ENCODE measurements at places on chromosomes 7 and 10. TPM values are rescaled to one million over a fixed set of nuclear protein-coding genes. Genes with fewer than 3 reads are reported as not detected.

DNA sequence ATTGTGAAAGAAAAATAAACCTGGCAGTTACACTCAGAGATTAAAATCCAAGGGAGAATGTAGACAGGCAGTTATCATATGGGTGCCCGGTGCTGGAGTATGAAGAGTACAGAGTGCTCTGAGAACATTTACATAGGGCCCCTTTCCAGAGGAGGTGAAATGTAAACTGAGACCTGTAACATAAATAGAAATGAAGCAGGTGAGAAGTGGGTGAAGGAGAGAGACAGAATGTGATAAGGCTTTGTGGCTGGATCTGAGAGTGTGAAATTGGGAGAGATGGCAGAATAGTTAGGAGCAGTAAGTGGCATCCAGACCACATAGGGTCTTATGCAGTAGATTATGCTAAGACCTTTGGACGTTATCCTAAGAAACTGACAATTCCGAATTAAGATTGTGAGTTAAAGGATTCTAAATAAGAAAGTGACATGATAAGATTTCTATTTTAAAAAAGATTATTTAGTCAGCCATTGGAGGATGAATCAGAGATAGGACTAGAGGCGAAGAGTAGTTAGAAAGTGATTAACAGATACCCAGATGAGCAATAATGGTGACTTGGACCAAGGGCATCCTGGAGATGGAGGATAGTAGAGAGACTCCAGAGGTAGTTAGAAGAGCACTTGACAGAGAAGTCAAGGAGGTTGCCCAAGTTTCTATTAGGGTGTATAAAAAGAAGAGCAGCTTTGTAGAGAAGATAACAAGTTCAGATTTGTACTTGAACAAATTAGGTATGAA is 36.7 kb downstream of the DNAH11 start:
- no peak for DNase-seq

GRCh38 chr7:135375908-135376699 is 133.8 kb downstream of the CNOT4 start:
- no peak for DNase-seq

- no peak for DNase-seq
Observed at GRCh38 chr7:87935384-87935706, 1.3 kb downstream of the ADAM22 start.

The CH25H gene
- polyA plus RNA-seq = 0.13 TPM

The GRID2IP gene
- 0.40 TPM for polyA plus RNA-seq

GRCh38 chr10:133067149-133068105 is 20.3 kb upstream of the ADGRA1 start:
- no peak for DNase-seq

The ZNF487 gene
- polyA plus RNA-seq = 10.7 TPM

DNA sequence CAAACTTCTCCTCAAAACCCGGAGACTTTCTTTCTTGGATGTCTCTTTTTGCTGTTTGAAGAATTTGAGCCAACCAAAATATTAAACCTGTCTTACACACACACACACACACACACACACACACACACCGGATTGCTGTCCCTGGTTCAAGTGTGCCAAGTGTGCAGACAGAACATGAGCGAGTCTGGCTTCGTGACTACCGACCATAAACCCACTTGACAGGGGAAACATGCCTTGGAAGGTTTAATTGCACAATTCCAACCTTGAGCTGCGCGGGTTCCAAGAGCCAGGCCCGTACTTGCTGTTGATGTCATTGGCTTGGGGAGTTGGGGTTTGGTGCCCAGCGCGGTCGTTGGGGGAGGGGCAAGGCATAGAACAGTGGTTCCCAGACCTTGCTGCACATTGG is 1.7 kb downstream of the EGFR start:
- no peak for DNase-seq

The EPHB4 gene
- 81.5 TPM for polyA plus RNA-seq

DNA sequence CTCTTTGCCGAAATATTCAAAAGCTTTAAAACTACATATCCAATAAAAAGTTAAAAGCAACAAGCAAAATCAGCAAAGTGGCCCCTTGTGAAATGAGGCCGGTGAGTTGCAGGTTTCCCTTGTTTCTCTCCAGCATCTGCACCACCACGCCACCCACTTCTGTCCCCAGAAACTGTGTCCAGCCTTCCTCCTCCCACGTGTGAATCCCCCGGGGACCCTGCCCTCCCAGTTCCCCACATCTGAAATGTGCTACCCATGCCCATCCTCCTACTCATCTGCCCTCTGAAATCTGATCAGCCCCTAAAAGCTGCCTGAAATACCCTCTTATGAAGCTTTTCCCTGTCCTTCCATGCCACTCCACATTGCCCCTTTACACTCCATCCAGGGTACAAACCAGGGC is 3.8 kb downstream of the ALOX5 start:
- no peak for DNase-seq

All from right renal cortex interstitium (tissue), 3 donors.